ENCODE measurements at places on chromosomes 16 and 17.

- DNase-seq: no peak
These were observed 5.2 kb upstream of the SYNRG start for GRCh38 chr17:37614391-37614790.

DNA sequence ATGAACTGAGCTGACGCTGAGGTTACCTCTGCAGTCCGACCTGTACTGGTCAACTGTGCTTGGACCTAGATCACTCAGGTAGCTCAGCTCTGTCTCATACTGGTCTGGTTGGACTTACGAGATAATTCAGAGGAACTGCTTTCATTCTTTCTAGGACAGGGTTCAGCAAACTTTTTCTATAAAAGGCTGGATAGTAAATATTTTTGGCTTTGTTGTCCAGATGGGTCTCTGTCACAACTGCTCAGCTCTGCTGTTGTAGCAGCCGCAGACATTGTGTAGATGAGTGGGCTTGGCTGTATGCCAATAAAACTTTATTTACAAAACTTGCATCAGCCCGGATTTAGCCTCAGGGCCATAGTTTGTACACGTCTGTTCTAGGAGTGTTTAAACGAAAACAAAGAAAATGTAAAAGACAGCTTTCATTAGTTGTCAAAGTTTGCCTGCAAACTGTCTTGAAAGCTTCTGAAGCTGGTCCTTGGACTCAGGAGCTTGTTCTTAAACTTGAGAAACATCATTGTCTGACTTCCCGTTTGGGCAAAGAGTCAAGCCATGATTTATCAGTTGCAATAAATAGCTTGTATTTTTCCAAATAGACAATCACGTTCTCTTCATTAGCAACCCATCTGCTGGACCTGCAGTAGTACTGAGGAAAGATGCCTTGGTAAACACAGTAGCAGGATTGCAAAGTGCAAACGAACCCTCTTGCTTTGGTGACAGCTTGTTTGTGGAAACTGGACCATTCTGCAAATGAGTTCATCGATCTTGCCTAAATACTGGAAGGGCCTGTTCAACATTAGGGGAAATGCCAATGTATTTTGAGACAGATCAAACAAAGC is 253.4 kb downstream of the SNX29 start:
- DNase-seq: no peak

DNA sequence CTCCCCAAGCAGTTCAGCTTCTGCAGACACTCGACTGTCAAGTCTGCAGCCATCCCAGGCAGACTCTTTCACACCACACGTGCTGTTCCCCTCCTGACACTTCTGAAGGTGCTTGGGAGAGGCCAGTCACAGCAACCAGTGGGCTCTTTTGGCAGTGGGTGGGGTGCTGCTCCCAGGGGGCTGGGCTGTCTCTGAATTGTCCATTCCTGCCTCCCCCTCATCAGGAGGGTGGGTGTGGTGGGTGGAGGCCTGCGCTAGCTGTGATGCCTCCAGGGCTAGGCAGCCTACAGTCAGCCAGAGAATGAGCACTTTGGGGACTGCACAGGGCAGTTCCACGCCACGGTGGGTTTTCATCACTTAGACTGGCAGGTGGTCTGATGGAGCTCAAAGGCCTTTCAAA is 10.3 kb downstream of the STARD3 start:
- DNase-seq: no peak

GRCh38 chr17:17462048-17462824 is 14.6 kb upstream of the MED9 start:
- DNase-seq: no peak

DNA sequence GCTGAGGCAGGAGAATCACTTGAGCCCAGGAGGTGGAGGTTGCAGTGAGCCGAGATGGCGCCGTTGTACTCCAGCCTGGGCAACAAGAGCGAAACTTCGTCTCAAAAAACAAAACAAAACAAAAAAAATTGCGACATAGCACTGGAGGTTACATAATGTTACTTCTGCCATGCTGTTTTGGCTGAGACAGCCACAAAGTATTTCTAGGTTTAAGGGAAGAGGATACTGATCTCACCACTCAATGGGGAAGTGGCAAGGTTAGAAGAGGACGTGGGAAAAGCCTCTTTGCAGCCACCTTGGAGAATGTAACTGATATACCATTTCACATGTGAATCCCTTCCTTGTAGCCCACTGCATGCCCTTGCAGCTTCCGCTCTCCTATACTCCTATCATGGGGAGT is 131.2 kb upstream of the NLRP1 start:
- DNase-seq: no peak

- DNase-seq: no peak
These were observed 48.5 kb downstream of the HAPSTR1 start for GRCh38 chr16:9139965-9140364.

DNA sequence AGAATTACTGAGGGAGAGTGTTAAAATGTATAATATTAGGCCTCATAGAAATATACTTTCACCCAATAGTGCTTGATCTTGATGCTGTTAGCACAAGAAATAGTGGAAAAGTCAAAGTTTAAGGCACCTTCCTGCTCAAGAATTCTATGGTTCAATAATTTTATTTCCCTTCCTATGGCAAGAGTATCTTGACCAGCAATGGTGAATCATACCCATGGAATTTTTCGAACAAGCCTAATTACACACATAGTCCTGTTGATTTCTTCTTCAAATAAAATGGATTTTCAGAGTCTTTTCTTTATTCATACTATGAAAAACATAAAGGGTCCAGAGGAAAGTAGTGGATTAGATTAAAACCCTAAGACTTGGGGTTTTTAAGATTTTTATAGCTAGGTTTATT is 810.6 kb downstream of the CDH11 start:
- no peak for DNase-seq

DNA sequence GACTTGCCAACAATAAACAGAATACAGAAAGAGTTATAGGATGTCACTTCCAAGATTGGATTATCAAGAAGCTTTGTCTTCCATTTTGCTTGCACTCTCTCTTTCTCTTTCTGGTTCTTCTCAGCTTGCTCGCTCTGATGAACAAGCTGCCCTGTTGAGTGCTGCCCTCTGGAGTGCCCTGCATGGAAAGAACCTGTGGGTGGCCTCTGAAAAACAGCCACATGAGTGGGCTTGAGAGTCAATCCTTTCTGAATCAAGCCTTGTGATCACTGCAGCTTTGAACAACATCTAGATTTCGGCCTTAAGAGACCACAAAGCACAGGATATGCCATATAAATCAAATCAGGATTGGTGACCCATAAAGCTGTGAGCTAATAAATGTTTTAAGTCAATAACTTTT is 185.1 kb downstream of the KIF2B start:
- no peak for DNase-seq

- no peak for DNase-seq
These were observed 3.5 kb downstream of the WDR90 start for GRCh38 chr16:652454-653305.

DNA sequence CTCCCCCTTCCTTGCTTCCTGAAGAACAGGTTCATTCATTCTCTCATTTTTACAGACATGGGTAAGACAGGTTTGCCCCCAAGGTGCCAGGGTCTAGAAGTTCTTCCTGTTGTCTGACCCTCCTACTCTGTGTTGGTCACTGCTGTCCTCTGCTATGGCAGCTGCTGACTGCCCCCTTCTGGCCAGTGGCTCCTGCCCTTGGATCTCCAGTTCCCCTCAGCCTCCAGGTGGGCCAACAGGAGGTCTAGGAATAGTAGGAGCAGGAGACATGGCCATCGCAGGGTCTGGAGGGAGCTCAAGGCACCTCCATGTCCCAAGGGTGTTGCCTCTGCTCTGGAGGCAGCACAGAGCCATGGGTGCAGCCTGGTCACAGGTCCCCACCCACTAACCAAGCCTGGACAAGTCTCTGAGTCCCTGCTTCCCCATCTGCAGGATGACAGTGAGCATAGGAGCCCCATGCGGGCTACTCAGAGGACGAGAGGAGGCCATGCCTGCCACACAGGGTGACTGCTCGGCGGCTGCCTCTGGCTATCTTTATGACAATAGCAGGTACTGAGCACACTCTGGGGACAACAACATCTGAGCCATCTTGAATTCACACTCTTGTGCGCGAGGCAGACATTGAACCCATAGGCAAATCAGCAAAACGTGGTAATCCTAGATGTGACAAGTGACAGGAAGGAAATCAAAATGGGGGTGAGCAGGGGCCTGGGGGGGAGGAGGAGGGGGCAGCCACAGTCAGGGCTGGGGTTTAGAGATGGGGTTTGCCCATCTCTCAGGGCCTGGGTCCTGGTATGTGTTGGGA is 27.0 kb upstream of the NXPH3 start:
- DNase-seq: no peak

DNA sequence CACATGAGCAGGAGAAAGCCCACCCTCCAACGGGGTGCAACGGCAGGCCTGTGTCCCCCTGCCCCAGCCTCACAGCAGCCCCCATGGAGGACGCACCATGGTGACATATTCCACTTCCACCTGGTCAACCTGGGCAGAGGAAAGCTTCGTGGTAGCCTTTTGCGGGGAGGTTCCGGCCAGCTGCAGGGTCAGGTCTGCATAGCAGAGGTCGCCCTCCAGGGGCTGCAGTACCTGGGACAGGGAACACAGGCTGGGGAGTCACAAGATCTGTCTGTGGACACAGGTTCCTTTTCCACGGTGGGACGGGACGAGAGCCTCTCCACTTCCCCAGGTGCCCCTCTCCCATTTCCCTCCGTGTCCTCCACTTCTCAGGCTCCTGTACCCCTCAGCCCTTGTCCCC is 17.1 kb downstream of the CD300LF start:
- no peak for DNase-seq

- DNase-seq: no peak
These were observed 21.9 kb downstream of the GJD3 start for GRCh38 chr17:40342504-40343218.

GRCh38 chr17:70407506-70407905 is 238.2 kb downstream of the KCNJ2 start:
- no peak for DNase-seq

Data from activated CD4-positive, alpha-beta T cell treated with anti-CD3 and anti-CD28 coated beads, Interleukin-2, amount 50 U/mL, for 4 hours (primary cell).